Fibroblast of mammary gland (primary cell): ENCODE measurements at places on chromosomes 2 and 18.

- DNase-seq = no peak
Observed at GRCh38 chr2:6109831-6110230, 417.6 kb downstream of the SOX11 start.

DNA sequence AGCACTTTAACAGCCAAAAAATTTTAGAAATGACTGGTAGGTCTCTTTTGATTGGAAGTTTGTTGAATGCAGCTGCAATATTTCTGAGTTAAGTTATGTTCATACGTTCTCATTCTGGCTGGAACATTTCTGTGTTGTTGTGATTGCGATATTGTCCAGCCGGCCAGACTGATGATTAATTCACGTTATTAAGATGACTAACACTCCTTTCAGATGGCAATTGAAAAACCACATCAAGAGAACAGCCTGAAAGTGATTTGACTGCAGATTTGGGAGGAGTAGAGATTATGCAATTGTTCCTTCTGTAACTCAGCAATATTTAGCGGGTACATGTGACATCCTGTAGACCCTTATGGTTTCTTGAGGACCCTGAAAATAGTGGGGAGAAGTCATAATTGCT is 133.7 kb downstream of the FBXO15 start:
- peak; percentile 96 for DNase-seq

- peak; percentile 87 for DNase-seq
Observed at GRCh38 chr2:41061356-41061755, 609.5 kb upstream of the SLC8A1 start.

GRCh38 chr2:221574231-221574570 is 2.1 kb upstream of the EPHA4 start:
- DNase-seq = no peak

GRCh38 chr2:121897335-121897970 is 142.0 kb downstream of the TSN start:
- peak; percentile 55 for DNase-seq

DNA sequence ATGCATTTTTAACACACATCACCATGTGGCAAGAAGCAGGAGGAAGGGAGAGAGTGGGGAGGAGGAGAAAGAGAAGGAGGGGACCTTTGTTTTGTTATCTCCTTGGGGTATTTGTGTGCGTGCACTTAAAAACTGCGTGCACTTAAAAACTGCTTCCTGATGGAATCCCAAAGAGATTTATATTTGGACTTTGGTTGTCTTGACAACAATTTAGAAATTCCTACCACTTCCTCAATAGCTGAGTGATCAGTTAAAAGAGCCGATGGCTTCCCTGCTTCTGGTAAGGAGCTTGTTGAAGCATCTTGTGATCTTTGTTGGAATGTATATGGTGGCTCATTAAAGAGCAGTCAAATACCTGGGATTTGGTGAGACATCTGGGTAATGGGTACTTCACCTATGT is 4.5 kb downstream of the RAB31 start:
- DNase-seq = no peak

- peak; percentile 32 for DNase-seq
Observed at GRCh38 chr2:174970092-174970491, 35.1 kb downstream of the CHN1 start.

GRCh38 chr18:23515911-23516546 is 12.7 kb downstream of the RMC1 start:
- peak; percentile 78 for DNase-seq

GRCh38 chr18:80223581-80224148 is 23.6 kb downstream of the PARD6G start:
- no peak for DNase-seq

- peak; percentile 36 for DNase-seq
Observed at GRCh38 chr18:58911241-58911640, 46.6 kb downstream of the ZNF532 start.

GRCh38 chr18:5288517-5288935 is 7.0 kb downstream of the ZBTB14 start:
- no peak for DNase-seq

DNA sequence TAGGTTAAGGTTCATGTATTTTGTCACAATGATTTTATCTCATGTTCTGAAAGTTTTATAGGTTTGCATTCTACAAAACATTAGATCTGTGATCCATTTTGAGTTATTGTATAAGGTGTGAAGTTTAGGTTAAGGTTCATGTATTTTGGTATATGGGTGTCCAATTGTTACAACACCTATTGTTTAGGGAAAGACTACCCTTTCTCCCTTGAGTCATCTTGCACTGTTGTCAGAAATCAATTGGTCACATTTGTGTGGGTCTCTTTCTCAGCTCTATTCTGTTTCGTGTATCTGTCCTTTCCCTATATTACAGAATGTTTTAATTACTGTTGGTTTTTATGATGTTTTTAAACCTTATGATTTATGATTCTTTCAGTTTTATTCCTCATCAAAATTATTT is 192.3 kb downstream of the MCFD2 start:
- no peak for DNase-seq

- no peak for DNase-seq
Observed at GRCh38 chr18:48216639-48217257, 192.4 kb downstream of the ZBTB7C start.

DNA sequence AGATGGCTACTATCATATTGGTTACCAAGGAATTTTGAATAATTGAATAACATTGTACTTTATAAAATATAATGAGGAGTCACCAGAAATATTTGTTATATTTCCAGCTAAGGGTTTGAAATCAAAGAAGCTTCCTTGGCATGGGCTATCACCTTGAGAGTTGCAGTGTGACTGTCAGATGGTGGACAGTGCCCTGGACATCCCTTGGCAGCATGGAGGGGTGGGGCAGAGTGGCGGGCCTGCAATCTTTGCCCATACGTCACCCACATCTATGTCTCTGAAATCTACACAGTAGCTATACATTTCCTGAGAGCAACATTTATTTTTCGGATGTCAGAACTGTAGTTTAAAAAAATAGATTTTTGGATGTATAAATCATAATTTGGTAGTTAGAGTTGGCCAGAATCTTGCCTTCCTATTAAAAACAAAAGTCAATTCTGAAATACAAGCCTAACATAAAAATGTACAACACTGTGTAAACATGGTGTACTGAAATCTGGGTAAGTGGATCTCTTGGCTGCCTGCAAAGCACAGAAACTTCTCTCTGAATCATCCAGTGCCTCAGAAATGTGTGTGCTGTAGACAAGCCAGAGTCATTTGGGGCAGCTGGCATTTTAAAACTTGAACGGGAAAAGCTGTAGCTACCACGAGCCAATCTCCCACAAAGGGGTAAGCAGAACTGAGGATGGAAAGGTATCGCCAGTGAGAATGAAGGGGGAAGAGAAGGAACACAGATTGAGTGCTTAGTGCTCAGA is 124.2 kb upstream of the ARHGAP28 start:
- peak; percentile 43 for DNase-seq
